ENCODE measurements at places on chromosomes 6 and 20. TPM values are rescaled to one million over a fixed set of nuclear protein-coding genes. Genes with fewer than 3 reads are reported as not detected.
A peak's percentile ranks its signal among the peaks of the same experiment; 100 is the strongest.

DNA sequence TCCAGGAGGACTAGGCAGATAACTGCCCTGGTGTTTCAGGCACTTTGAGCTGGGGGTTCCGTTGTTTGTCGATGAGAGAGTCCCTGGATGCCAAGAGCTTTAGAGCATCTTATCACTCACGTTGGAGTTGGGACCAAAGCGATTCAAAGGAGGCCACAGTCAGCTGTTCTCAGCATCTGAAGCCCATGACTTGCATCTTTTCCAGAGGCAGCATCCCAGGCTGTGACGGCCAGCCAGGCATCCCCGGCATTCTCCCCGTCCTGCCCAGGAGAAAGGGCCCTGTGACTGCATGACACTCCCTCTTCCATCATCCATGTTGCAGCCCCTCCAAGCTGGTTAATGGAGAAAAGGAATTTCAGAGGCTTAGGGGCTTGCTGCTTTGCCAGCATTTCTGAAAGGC lies 520.3 kb downstream of the CDH26 start:
- DNase-seq, result no peak

DNA sequence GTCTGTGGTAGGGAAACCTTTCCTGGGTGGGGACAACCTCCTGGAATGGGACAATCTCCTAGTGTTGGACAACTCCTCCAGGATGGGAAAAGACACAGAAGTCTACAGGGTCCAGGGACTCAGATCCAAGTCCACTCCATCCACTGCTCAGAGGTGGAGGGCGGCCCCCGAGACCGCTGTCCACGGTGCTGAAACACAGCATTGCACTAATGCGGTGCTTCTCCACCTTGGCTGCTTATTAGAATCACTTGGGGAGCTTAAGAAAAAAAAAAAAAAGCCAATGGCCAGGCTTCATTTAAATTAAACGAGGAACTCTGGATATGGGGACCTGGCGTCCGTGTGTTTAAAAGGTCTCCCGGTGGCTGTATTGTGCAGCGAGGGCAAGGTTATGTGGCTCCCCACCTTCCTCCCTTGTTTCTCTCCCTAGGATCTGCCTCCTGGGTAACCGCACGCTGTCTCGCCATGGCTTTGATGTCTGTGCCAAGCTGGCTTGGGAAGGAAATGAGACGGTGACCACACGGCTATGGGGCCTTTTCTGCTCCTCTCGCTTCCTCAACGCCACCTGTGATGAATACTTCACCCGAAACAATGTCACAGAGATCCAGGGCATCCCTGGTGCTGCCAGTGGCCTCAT lies 12.0 kb downstream of the SLC12A5 start:
- DNase-seq, result peak; percentile 36

DNA sequence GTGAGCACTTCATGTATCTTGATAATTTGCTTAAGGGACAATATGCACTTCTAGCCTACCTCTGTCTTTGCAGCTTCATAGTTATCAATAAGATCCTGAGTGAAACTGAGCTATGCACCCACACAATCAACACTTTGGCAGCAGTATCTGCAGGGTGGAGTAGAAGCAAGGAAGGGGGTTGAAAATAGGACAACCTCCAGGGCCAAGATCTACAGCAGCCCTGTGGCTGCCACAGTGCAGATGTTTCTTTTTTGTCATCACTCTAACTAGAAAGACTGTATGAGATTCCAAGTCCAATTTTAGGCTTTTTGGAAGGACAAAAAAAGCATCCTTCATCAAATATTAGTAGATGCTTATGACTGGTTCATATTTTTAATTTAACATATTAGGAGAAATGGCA lies 336.1 kb upstream of the CITED2 start:
- no peak for DNase-seq

The GABRR1 gene
- not detected for total RNA-seq

The FAM135A gene
- 30.2 TPM for total RNA-seq
